Epithelial cell of prostate (primary cell): ENCODE measurements at places on chromosomes 3 and 15.

DNA sequence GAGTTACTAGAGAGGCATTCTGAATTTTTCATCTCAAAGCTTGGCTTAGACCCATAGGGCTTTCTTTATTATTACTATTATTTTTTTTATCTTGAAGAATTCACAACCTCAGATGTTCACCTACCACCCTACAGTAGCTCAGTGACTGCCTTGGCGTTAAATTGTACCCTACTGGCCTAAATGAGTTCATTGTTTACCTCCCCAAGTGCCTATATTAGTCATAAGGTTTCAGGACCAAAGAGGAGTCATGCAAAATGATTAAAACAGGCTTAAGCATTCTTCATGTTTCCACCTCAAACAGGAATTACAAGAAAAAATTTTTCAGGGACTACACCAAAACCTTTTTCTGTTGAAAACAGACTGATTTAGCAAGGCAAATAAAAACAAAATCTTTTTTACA is 751.5 kb downstream of the SQOR start:
- DNase-seq, result no peak

DNA sequence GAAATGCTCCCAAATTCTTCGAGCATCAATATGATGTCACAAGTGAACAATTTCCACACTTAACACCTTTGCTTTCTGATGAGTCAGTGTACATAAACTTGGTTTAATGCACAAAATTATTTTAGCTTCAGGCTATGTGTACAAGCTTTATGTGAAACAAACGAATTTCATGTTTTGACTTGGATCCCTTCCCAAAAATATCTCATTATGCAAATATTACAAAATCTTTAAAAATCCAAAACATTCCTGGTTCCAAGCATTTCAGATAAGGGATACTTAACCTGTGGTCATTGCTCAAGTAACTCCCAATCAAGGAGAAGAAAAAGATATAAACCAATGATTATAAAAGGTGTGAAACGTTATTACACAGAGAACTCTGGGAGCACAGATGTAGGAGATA is 25.2 kb downstream of the RAB5A start:
- DNase-seq, result no peak

DNA sequence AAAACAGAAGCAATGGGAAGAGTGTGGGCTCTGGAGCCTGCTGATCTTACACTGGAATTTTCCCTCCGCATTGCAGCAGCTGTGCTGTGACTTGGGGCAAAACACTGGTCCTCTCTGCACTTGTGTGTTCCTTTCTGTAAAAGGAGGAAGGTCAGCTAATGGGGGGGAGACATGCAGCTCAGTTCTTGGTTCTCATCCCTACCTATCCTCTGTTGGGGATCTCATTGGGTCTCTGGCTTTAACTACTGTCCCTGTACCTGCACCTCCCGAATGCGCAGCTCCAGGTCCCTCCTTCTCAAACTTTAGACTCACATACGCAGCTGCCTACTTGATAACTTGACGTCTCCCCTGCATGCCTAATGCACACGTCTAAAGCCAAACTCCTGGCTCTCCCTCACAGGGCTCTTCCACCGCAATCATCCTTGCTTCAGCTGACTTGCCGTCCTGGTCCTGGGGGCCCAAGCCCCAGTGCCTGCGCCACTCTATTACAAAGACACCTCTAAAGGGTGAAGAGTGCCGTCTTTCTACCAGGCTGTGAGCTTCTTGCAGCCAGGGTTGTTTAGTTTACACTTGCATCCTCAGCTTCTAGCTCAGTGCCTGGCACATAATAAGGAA is 5.9 kb upstream of the TMEM44 start:
- DNase-seq, result no peak

- DNase-seq, result no peak
These were observed 326.6 kb upstream of the PROK2 start for GRCh38 chr3:72111265-72112205.

DNA sequence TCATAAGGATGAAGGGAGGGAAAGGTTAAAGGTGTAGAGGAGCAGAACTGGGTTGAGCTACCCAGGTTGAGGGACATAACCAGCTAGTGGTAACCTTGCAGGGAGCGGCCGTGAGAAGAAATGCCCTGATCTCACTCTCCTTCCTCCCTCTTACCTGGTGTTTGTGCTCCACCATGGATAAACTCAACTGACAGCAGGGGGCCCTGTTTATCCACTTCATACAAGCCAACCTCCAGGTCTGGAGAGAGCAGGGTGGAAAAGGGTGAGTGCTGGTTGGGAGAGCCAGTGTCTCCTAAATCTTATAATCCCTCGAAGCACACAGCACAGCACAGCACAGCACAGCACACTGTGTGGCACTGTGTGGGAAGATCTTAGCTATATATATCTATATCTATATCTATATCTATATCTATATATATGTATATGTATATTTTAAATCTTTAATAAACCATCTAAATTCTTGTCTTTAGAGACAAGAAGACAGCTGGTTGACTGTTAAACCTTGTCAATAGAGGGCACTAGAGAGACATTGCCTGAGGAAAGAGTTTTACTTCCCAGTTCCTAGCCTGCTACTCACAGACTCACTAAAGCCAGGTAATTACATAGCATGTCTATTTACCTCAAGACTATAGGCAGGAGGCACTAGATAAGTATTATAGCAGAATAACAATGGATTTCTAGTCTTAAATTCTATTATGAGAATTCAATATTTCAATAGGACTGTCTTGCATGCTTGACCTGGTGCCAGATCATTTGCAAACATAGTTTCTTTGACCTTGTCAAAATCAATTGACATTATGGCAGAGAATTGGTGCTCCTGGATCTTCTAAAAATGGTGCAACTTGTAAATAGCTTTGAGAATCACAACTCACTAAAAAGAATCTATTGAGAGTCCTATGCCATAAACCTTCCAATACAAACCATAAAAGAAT is 21.7 kb upstream of the FMN1 start:
- DNase-seq, result peak; percentile 29

GRCh38 chr15:44188795-44189194 is 6.3 kb downstream of the FRMD5 start:
- no peak for DNase-seq

GRCh38 chr3:71006810-71007785 is 576.4 kb downstream of the FOXP1 start:
- DNase-seq, result peak; percentile 61

GRCh38 chr3:158258619-158259018 is 148.7 kb downstream of the RSRC1 start:
- DNase-seq, result no peak

DNA sequence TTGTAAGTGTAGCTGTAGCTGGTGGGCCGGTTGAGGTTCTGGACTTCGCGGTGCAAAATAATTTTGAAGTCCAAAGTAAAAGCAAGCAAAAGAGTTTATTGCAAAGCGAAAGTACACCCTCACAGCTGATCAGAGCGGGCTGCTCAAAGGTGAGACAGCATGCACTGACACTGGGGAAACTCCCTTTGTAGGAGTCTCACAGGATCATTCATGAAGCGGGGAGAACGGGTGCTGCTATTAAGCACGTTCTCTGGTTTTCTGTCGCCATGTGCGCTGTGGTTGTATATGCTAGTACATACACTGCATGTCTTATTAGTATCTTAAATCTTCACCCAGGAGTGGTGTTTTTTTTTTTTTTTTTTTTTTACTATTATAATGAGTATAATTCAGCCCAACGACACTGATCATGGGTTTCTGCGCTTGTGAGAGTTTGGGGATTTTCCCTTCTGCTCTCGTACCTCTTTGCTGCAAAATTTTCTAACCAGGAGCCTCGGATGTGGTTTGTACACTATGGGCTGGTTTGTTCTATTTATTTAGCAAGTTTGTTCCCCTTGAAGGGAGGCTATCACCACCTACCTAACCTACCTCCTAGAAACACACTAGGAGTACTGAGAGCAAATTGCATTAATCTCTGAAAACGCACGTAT is 1.4 kb upstream of the AP4E1 start:
- DNase-seq, result no peak
